ENCODE measurements at places on chromosomes 6 and 20.

GRCh38 chr6:33745548-33745947, 1.2 kb downstream of the IP6K3 start:
- DNase-seq, result no peak

- DNase-seq, result no peak
Measured at GRCh38 chr6:92887871-92888270, 531.5 kb downstream of the EPHA7 start.

- DNase-seq, result no peak
Measured at GRCh38 chr6:25354078-25354932, 75.1 kb downstream of the CARMIL1 start.

- no peak for DNase-seq
Measured at GRCh38 chr6:20271818-20272217, 59.5 kb upstream of the MBOAT1 start.

- DNase-seq, result no peak
Measured at GRCh38 chr6:131048933-131049515, 14.0 kb downstream of the EPB41L2 start.

- no peak for DNase-seq
Measured at GRCh38 chr6:154388803-154389202, 32.2 kb upstream of the IPCEF1 start.

DNA sequence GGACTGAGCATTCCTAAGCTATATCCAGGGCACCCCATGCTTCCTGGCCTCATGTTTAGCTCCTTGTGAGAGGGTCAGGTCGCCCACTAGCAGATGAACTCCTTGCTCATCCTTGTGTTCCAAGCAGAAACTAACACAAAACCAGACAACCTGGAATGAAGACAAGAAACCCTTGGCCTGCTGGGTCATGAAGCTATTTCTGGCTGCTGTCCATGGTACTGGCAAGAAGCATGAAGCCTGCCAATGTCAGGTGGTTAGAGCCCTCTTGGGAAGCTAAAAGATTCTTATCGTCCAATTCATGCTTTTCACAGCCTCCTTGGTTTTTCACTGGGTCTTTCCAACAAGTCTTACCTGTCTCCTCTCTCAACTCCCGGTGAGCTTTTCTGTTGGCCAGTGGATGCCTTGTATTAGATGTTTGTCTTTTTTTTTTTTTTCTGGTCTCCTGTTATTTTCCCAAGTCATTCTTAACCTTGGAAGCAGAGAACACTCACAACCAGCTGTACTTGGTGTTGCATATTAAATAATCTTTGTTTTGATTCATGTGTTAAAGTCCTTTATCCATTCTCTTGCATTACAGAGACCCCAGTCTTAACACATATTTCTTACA, 180.3 kb downstream of the ANKRD60 start:
- DNase-seq, result no peak

- DNase-seq, result no peak
Measured at GRCh38 chr6:152107973-152108372, 300.5 kb downstream of the ESR1 start.

GRCh38 chr20:19231359-19232035, 19.1 kb downstream of the SLC24A3 start:
- no peak for DNase-seq

DNA sequence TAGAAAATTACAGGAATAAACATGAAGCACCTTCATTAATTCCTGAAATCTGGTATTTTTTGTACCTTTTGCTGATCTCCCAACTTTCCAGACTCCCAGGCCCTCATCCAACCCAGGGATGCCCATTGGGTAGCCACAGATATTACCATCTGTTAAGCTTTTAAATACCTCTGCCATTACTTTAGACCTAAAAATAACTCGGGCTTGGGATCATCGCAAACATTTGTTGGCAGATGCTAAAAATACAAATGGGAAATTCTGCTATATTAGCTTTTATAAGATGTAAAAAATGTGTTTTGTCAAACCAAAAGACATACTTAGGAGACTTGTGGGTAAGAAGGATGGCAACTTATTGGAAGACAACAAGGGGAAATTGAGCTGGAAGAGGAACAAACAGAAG, 376.1 kb downstream of the CENPW start:
- no peak for DNase-seq

- DNase-seq, result no peak
Measured at GRCh38 chr6:142879527-142879926, 65.4 kb downstream of the HIVEP2 start.

DNA sequence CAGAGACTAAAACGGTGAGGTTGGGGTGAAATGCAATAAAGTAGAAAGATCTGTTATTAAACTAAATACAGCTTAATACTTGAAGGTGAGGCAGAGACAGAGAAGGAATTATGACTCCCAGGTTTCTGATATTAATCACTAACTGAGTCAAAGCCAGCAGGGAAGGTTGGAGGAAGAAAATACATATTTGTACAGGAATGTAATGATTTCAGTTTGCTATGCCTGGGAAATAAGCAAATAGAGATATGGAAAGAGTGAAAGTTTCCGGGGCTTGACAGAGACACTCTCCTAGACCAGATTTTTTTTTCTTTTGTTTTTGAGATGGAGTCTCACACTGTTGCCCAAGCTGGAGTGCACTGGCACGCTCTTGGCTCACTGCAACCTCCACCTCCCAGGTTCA, 76.8 kb downstream of the PTPRK start:
- DNase-seq, result no peak

GRCh38 chr6:70841112-70841511, 115.7 kb downstream of the B3GAT2 start:
- DNase-seq, result no peak

- DNase-seq, result no peak
Measured at GRCh38 chr6:162679681-162680080, 47.9 kb downstream of the PRKN start.
